ENCODE measurements at places on chromosomes 7 and 10. TPM values are rescaled to one million over a fixed set of nuclear protein-coding genes. Genes with fewer than 3 reads are reported as not detected.

GRCh38 chr10:78687626-78688025 lies 381.1 kb upstream of the ZMIZ1 start:
- H3K36me3 ChIP-seq, result no peaks in the 10 kb centered on the region
- H3K27ac ChIP-seq, result no peak overlapping the region
- no peaks in the 10 kb centered on the region for H3K27me3 ChIP-seq
- DNase-seq, result no peak

DNA sequence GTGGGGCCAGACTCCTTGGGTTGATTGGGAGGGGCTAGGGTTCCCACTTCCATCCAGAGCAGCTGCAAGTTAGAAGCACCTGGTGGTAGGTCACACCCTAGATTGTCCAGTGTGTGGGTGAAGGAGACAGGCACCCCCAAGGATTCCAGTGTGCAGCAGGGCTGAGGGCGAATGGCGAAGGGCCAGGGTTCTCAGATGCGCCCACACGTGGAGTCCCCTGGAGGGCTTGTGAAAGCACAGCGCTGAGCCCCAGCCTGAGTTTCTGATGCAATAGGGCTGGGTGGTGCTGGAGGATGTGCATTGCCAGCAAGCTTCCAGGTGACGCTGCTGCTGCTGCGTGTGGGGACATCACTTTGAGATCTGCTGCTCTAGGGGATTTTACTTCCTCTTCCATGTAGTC lies 25.4 kb downstream of the TBATA start:
- no peaks in the 10 kb centered on the region for H3K36me3 ChIP-seq
- no peaks in the 10 kb centered on the region for H3K27me3 ChIP-seq
- peaks cover 15% of the 10 kb centered on the region for H3K4me1 ChIP-seq
- no peak overlapping the region for H3K27ac ChIP-seq
- no peak overlapping the region for H3K4me3 ChIP-seq

The GIMAP8 gene
- total RNA-seq, result 13.1 TPM

The FGFBP3 gene
- 1.4 TPM for total RNA-seq

GRCh38 chr10:30215623-30216022 lies 133.5 kb downstream of the MTPAP start:
- no peaks in the 10 kb centered on the region for H3K36me3 ChIP-seq
- DNase-seq, result no peak
- peaks cover 13% of the 10 kb centered on the region for H3K4me1 ChIP-seq
- H3K4me3 ChIP-seq, result no peak overlapping the region
- no peak overlapping the region for H3K27ac ChIP-seq

GRCh38 chr7:41892356-41893100 lies 189.6 kb upstream of the INHBA start:
- H3K27me3 ChIP-seq, result peaks cover 57% of the 10 kb centered on the region
- H3K36me3 ChIP-seq, result peaks cover 3% of the 10 kb centered on the region

The SLC26A3 gene
- not detected for total RNA-seq

The CHAT gene
- total RNA-seq, result not detected

GRCh38 chr10:32412499-32412853 lies 33.5 kb upstream of the CCDC7 start:
- H3K27ac ChIP-seq, result no peak overlapping the region
- peaks cover 15% of the 10 kb centered on the region for H3K4me1 ChIP-seq
- H3K36me3 ChIP-seq, result no peaks in the 10 kb centered on the region
- H3K27me3 ChIP-seq, result no peaks in the 10 kb centered on the region
- no peak overlapping the region for H3K4me3 ChIP-seq

- no peak for DNase-seq
- H3K4me3 ChIP-seq, result no peak overlapping the region
- peaks cover 5% of the 10 kb centered on the region for H3K36me3 ChIP-seq
- H3K4me1 ChIP-seq, result peaks cover 42% of the 10 kb centered on the region
These were observed 3.1 kb upstream of the ZNRF2 start for GRCh38 chr7:30281263-30281662.

GRCh38 chr7:14805105-14805719 lies 97.3 kb downstream of the DGKB start:
- H3K4me3 ChIP-seq, result no peak overlapping the region
- no peaks in the 10 kb centered on the region for H3K27me3 ChIP-seq
- DNase-seq, result no peak
- H3K27ac ChIP-seq, result no peak overlapping the region
- H3K4me1 ChIP-seq, result no peaks in the 10 kb centered on the region
- no peaks in the 10 kb centered on the region for H3K36me3 ChIP-seq

DNA sequence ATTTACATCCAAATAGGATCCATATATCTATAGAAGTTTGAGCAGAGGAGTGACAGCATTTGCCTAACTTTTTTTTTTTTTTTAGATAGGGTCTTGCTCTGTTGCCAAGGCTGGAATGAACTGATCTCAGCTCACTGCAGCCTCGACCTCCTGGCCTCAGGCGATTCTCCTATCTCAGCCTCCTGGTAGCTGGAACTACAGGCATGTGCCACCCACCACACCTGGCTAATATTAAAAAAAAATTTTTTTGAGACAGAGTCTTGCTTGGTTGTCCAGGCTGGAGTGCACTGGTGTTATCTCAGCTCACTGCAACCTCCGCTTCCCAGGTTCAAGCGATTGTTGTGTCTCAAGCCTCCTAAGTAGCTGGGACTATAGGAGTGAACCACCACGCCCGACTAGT lies 15.1 kb downstream of the PPIA start:
- no peak for DNase-seq
- H3K4me1 ChIP-seq, result peaks cover 7% of the 10 kb centered on the region
- no peak overlapping the region for H3K27ac ChIP-seq
- no peaks in the 10 kb centered on the region for H3K27me3 ChIP-seq
- H3K4me3 ChIP-seq, result no peak overlapping the region

The IFIT1B gene
- not detected for total RNA-seq

All from activated T-cell treated with anti-CD3 and anti-CD28 coated beads, Interleukin-2, amount 50 U/mL, for 72 hours (primary cell).